CD14-positive monocyte (primary cell): ENCODE measurements at places on chromosomes 1 and 21.

DNA sequence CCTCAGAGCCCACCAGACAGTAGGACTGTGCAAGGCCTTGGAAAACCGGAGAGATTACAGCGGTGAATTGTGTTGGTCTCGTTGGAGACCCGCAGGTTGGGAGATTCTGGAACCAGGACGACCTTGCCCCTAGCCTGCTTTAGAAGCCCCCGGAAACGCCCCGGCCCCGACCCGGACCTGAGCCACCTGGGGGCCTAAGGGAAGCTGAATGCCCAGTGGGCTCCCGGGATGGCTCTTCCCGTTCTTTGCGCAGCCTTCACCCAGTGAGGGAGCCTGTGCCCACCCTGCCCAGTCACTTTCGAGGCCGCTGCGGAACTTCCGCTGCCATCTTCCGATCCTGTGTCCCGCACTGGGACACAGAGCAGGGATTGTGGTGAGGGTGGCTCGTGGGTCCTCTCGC lies 254.4 kb downstream of the FAM72C start:
- DNase-seq = no peak

GRCh38 chr1:31327381-31327780 lies 30.5 kb downstream of the ZCCHC17 start:
- no peak for DNase-seq

DNA sequence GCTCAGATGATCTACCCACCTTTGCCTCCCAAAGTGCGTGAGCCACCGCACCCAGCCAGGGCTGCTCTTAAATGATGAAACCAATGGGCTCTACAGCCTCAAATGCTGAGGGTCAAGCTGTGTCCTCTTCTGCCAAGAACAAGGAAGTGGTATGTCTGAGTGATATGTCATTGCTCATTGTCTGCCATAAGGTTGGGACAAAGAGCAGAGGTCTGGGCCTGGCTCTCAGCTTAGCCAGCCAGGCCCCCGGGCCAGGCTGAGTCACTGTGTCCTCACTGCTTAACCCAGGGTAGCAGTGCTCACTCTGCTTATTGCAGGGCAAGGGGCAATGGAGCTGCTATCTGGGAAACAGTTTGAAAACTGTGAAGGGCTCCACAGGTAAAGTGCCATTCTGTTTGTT lies 8.3 kb upstream of the ETS2 start:
- DNase-seq = peak; percentile 85

DNA sequence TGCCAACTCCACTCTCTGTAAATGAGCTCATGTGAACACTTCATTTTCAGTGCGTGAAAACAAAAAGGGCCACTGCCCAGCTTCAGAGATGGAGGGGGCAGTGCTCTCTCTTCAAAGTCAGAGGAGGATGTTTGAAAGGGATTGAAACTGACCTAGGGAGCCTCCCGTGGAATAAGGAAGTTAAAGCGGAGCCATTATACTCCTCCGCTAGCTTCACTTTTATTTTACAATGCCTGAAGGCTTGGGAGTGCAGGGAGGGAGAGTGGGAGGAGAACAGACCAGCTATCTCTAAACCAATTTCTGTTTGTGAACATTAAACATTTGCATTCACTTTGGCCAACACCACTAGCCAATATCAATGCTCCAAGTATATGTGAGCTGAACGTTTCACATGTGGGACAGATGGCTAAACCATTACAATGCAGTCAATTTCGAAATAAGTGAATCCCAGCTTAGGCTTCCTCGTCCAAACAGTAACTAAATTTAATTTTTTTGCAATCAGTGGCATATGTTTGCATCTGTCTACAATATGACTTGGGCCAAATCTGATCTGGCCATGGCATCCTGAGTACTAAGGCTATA lies 126.9 kb downstream of the ESRRG start:
- no peak for DNase-seq

- no peak for DNase-seq
Observed at GRCh38 chr1:92707292-92707691, 77.6 kb downstream of the EVI5 start.

- no peak for DNase-seq
Observed at GRCh38 chr1:203599875-203600781, 26.5 kb upstream of the ATP2B4 start.

DNA sequence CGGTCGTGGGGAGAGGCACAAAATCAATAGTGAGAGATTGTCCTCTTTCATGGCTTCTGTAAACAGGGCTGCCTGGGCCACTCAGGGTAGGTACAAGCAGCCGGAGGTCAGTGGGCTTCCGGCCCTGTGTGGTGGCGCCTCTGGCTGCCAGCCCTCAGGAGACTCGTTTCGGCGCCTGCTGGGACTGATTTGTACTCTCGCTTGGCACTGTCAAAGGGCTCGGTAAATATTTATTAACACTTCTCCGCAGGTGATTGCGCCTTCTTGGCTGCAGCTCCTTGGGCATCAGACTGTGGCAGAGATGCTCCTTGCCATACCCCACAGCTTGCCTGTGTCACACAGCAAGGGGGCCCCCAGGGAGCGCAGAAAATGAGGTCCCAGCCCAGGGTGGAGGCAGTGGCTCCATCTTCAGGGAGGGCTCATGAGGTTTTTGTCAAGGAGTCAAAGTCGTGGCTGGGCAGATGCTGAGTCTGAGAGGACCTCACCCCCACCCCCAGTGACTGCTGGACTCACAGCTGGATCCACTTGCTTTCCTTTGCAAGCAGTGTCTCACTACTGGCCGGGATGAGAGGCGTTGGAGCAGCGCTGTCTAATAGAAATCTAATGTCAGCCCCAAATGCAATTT lies 262.5 kb downstream of the GRIK3 start:
- DNase-seq = no peak

- no peak for DNase-seq
Observed at GRCh38 chr1:156858959-156859522, at the start of gene INSRR. Gene INSRR (minus strand): TSS chr1:156859117. CDS start chr1:156858621, 496 bp downstream.

DNA sequence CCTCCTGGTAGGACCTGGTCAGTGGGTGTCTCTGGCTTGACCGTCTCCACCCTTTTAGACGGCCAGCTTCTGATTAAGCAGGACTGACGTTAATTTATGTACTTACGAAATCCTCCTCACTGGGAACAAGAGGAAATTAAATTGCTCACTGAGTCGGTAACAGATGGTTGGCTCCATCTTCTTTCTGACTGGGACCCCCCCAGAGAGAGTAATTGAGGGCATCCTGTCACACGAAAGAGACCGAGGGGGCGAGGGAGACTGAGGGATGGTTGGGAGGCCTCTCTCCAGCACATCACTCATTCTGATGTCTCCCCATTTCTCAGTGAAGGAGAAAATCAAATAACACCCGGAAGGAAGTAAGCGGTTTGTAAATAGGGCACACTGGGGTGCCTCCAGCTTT lies 104.8 kb downstream of the OMA1 start:
- no peak for DNase-seq

DNA sequence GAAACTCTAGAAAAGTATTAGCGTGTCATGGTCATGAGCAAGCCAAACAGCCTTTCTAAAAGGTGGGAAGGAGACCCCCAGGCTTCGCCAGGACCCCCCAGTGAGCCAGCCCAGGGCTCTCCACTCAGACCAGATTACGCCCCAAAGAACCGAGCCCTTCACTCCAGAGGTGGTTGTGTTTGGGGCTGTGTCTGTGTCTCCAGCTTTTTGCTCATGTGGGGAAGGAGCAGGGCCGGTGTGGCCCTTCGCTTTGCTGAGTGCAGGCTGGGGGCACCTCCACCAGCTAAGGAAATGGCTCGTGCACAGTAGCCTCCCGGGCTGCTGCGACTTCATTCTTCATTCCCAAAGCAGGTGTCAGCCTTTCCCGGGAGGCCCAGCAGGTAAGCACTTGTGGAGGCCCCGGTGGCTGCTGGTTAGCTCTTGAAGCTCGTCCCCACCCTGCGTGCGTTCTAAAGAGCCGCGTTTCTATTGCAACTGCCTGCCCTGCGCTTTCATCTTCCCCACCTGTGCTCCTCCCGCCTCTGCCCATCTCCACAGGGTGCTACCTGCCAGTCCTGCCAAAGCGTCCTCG lies 531 bp downstream of the TSPEAR start:
- no peak for DNase-seq

- no peak for DNase-seq
Observed at GRCh38 chr1:2625311-2625710, 7.5 kb downstream of the MMEL1 start.

DNA sequence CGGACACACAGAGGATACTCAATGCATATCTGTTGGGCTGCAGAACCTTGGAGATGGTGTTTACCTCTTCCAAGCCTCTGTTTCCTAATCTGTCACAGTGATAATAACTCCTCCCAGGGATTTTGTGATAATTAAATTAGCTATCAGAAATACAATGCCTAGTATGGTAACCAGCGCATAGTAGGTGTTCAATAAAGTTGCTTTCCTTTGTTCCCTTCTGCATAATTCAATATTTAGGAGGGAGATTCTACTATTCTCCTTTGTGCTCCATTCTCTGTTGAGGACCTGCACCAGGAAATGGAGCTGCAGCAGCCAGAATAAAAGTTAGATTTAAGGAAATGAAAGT lies 3.4 kb upstream of the CSF3R start:
- DNase-seq = no peak

- no peak for DNase-seq
Observed at GRCh38 chr1:245671349-245671748, 516.6 kb downstream of the KIF26B start.

- peak; percentile 39 for DNase-seq
Observed at GRCh38 chr21:31198575-31198974, 145.5 kb downstream of the TIAM1 start.

GRCh38 chr1:37764414-37764825 lies 500 bp downstream of the EPHA10 start:
- no peak for DNase-seq

DNA sequence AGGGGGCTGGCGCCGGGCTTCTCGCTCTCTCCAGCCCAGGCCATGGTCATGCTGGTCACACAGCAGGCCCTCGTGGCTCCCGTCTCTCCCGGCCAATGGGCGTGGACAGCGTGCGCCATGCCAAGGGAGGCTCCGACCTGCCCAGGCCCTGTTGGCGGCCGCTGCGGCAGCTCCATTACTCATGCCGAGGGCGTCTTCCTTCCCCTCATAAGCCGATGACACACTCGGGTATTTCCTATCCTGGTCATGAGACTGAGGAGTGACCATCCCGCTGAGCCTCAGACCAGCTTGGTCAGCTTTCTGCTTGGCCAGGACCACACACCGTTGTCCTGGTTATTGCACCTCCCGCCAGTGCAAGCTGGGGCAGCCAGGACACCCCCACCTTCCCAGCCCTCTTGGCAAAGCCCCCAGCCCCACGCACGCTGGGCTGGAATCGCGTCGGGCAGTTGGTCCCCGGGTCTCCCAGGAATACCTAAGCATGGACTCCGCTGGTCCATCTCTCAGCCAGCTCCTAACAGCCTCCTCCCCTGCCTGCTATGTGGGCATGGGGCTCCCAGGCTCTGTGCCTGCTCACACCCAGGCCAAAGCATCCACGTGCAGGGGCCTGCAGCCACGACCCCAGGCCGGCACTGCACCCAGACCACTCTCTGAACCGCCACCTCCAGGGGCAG lies 49.8 kb downstream of the ARHGEF16 start:
- no peak for DNase-seq

GRCh38 chr1:217133092-217133491 lies 409.9 kb upstream of the ESRRG start:
- DNase-seq = no peak

- no peak for DNase-seq
Observed at GRCh38 chr1:90568436-90568835, 148.7 kb downstream of the BARHL2 start.

GRCh38 chr1:64744492-64745180 lies at the start of gene RAVER2:
Gene RAVER2 (plus strand): TSS chr1:64745075. CDS start chr1:64745173, 98 bp downstream.
- DNase-seq = peak; percentile 16

- DNase-seq = peak; percentile 60
Observed at GRCh38 chr1:22709891-22710700, 543 bp upstream of the EPHB2 start.

DNA sequence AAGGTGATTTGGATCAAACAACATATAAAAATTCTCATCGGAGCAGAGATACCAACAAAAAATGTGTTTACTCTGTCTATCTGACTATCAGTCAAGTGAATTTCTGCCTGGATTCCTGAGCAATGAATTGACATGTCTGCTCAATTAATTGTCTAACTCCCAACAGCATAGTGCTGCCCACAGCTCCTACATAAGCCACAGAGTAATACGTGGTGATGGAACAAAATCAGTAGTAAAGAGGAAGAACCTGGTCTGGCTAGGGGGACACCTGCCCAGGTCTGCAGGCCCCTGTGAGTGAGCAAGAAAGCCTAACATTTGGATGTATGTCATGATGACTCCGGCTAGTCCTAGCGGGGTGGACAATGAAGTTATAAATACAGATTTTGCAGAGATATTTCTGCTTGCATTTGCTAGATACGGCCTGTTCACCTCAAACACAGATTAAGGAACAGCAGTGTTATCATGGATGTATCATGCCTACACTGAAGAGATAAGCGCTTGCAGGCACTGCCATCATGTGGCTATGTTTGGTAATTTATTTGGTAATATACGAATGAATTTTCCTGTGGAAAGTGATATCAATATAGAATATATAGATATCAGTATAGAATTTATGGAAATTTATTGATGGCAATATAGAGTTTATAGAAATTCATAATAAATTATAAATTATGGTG lies 69.6 kb upstream of the LRRC8B start:
- DNase-seq = peak; percentile 61

DNA sequence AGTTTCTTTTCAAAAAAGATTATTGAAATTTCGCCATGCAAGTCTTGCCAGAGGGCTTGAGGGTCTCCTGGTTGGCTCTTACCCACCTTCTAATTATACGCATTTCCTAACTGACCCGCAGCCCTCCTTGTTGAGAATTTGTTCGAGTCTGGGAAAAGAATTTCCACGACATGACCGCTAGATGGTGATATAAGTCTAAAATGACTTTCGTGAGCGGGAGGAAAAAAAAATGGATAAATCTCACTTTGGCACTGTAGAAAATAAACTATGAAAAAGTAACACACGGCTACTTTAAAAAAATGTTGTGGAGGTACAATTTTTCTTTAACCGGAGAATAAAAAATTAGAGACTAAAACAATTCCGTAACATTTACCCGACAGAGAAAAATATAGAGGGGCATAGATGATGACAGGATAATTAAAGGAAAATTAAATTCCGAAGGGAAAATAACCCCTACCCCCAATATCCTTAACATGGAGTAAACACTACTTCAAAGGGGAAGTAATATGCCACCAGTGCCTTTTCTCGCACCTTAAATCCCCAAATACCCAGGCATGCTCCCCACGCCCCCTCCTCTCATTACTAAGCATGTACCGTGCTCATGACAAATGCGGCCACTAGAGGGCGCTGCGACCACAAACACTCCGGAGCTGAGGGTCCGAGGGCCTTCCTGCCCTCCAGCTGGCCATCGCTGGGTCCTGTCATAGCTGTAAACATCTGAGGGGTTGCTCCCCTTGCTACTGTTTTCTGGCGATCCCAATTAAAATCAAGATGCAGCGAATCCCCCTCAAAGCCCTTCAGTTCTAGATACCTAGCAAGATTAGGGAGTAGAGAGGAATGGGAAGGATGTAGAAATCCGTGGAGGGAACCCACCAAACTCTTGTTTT lies 266.9 kb downstream of the ASTN1 start:
- peak; percentile 15 for DNase-seq

GRCh38 chr1:185345913-185346720 lies 29.1 kb upstream of the IVNS1ABP start:
- peak; percentile 32 for DNase-seq

GRCh38 chr1:38213646-38214434 lies 167.2 kb upstream of the POU3F1 start:
- DNase-seq = no peak

GRCh38 chr1:54947540-54947939 lies 32.9 kb upstream of the TMEM61 start:
- DNase-seq = no peak

- DNase-seq = peak; percentile 50
Observed at GRCh38 chr1:198669023-198669698, 30.3 kb downstream of the PTPRC start.
